CD4-positive, alpha-beta memory T cell (primary cell): ENCODE measurements at places on chromosomes 1 and 21.

GRCh38 chr1:37167479-37167878, 133.2 kb upstream of the GRIK3 start:
- DNase-seq: no peak

GRCh38 chr1:25137106-25137505, 95.2 kb downstream of the SYF2 start:
- no peak for DNase-seq

DNA sequence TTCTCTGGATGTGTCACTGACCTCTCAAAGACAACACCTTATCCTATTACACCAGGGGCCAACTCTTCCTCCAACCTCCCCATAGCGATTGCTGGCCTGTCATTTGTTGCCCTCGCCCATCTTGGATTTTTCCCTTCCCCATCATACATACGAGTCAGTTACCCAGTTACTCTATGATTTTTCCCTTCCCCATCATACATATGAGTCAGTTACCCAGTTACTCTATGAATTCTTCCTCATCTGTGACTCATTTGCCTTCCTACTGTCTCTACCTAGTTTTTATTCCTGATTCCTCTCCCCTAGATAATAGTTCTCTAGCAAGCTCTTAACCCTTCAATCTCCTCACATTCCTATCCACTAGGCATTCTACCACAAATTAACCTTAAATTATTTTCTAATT, 178.8 kb downstream of the NR5A2 start:
- no peak for DNase-seq

- no peak for DNase-seq
These were observed 126.1 kb downstream of the CDC42BPA start for GRCh38 chr1:227192163-227192562.

DNA sequence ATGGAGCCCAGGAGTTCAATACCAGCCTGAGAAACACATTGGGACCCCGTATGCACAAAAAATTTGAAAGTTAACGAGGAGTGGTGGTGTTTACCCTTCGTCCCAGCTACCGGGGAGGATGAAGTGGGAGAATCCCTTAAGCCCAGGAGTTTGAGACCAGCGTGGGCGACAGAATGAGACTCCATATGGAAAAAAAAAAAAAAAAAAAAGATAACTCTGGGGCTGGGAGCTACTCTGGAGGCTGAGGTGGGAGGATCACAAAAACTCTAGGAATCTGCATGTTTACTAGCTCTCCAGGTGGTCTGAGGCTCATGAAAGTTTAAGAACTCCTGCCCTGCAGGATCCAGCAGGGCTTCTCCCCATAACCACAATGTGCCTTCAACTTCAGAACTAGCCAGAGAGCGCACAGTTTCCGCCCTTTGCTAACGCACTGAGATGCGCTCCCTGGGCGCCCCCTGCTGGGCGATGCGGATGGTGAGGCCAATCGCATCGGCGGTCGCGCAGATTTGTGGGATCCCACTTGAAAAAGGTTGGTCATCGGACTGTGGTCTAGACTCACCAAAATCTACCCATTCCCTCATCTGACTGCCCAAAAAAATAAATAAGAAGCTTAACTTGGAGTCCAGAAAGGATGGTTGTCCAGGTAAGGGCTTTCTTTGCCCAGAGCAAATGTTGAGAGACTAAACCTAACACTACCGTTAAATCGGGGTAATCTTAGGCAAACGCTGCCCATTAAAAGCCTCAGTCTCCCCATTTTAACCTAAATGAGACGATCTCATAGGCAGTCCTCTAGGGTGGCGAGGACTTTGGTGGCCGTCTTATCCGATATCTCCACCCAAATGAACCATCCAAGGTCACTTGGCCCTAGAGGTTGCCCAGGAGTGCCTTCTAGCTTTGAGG, 8.8 kb downstream of the ZNF683 start:
- DNase-seq: peak; percentile 80

- DNase-seq: no peak
These were observed 241.5 kb downstream of the FOXD2 start for GRCh38 chr1:47679301-47679791.

DNA sequence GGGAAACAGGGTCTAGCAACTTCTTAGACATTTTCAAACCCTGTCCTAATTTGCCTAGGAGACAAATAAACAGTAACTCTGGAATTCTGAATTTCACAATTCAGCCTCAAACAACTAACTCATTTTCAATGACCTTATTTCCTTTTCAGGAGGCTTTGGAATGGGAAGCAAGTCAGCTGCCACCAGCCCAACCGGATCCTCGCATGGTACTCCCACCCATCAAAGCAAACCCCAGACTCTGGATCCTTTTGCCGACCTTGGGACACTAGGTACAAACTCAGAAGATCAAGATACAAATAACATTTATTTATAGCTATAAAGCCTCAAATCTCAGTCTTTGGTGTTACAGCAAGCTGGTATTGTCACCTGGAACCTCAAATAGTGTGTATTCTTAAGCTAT, 18.9 kb upstream of the LEPR start:
- no peak for DNase-seq

DNA sequence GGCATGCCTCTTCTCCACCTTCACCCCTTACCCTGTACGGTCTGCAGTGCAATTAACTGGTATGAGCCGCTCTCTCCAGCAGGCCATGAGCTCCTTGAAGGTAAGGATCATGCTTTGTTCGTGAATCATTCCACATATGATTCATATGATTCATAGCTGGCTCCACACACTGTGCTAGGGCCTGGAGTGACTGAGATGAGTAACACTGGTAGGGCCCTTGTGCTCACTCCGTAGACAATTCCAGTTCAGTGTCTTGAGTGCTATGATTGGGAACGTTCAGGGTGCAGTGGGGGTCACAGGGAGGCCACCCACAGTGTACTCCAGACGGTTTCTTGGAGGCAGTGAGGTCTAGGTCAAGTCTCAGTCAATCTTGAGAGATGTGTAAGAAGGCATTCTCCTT, 239.8 kb downstream of the LMX1A start:
- DNase-seq: no peak

GRCh38 chr1:155086856-155087535, 8.4 kb downstream of the EFNA3 start:
- no peak for DNase-seq

DNA sequence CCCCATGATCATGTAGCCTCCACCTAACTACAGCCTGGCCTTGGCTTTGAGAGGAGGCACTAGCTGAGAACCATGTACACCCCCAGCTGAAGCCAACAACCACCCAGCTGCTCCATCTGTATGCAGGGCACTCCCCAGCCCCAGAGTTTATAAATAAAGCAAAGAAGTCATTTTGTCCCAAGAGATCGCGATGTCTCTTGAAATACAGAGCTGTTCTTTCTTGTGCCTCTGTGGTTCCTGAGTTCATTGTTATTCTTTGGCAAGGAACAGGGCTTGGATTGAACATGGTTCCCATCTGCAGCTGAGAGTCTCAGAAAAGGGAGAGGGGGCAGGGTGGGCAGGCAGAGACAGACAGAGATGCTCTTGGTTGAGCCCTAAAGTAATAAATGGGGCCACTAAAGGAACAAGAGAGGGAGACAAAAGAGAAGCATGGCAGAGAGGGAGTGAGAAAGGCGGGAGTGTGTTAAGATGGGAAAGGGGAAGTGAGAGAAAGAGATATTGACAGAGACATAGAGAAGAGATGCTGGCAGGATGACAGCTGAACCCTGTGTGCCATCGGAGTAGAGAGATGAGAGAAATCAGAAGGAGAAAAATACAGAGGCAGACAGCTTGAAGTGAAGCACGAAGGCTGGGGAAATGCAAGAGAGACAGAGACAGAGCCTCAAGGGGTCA, 63.3 kb downstream of the TNR start:
- DNase-seq: no peak

- peak; percentile 59 for DNase-seq
These were observed 34.6 kb upstream of the S100A7 start for GRCh38 chr1:153494976-153495535.

DNA sequence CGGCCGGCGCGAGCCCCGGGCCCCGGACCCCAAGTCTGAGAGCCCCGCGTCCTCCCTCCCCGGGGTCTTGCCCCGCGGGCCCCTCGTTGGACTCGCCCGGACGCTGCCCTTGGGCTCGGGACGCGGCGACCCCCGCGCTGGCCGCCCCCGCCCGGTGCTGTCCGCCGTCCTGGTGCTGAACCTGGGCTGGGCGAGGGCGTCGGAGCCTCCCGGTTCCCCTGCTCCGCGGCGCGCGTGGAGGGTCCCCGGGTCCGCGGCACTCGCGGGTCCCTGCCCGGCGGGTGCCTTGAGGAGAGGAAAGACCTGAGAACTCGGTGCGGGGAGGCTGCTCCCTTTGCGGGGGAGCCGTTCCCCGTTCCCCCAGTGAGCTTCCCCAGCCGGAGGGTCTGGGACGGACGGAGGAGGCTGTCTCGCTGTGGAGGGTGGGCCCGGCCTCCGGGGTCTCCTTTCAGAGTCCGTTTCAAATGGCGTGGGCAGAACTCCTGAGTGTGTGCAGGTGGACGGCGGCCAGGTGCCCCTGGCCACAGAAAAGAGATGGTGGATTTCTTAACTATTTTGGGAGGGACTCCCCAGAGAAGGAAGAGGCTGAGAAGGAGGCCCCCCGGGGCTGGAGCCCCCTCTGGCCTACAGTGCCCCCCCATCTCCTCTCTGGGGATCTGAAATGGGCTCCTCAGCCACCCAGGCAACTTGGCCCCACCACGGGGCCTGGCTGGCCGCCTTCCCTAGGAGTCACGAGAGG, 595 bp downstream of the GABRD start:
- peak; percentile 8 for DNase-seq

- DNase-seq: no peak
These were observed 40.9 kb downstream of the VPS26C start for GRCh38 chr21:37226041-37226920.

- no peak for DNase-seq
These were observed 28.3 kb downstream of the CCN1 start for GRCh38 chr1:85608851-85609250.

GRCh38 chr1:10598389-10598702, 123.6 kb downstream of the PEX14 start:
- DNase-seq: no peak

DNA sequence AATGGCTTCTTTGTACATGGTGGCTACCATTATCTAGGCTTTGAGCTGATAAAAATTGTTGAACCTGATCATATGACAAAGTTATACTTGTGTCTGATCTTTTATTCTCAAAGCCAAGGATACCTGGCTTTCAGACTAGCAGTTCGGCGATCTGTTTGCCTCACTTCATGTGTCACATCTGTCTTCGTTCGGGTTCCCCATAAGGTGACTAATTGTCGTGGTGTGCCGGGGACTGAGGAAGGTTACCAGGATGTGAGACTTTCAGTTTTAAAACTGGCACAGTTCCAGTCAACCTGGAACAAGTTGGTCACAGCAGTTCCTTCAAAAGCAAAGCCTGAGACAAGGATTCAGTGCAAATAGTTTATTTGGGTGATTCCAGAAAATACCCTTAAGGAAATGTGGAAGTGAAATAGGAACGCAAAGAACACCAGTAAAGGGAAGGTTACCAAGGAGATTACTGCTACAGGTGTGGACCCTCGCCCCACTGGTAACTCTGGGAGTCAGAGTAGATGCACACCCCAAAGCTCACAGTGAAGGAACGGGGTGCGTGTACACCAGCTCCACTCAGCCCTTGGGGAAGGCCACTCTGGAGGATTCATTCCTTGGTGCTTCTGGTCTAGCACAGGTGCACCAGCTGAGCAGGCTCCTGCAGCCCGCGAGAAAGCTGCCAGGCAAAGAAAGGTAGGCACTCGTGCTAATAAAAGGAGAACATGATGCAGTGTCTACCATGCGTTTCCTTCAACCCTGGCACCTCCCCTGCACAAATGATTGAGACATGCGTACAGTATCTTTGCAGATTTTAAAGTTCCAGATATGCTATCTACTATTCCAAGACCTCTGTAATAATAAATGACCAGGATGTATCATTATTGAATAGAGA, 69.0 kb downstream of the VWA5B1 start:
- DNase-seq: no peak

- DNase-seq: no peak
These were observed 51.6 kb downstream of the PDE4B start for GRCh38 chr1:65844296-65844695.

DNA sequence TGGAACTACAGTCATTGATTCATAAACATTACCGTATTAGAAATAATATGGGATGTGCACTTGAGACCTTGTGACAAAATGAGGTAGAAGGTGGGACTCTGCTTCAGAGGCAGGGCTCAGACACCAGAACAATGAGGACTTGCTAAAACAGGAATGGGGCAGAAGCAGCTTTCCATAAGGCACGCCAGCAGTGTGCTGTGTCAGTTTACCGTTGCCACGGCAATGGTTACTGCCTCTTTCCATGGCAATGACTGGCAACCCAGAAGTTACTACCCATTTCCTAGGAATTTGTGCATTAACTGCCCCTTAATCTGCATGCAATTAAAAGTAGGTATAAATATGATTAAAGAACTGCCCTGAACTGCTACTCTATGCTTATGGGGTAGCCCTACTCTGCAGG, 169.0 kb downstream of the CHRM3 start:
- DNase-seq: no peak

- DNase-seq: no peak
These were observed 13.9 kb upstream of the FGGY start for GRCh38 chr1:59282951-59283350.

DNA sequence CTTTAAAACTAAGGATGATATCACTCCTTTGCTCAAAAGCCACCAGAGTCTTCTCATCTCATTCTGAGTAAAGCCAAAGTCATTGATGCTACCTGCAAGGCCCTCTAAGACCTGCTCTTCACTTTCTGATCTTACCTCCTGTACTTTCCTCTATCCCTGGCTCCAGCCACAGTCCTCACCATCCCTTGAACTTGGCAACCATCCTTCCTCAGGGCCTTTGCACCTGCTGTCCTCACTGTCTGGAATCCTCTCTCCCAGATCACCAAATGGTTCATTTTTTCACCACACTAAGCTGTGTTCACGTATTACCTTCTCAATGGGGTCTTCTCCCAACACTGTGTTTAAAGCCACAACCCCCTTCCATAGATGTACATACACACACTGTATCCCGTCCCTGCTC, 4.3 kb upstream of the PHLDA3 start:
- DNase-seq: no peak

DNA sequence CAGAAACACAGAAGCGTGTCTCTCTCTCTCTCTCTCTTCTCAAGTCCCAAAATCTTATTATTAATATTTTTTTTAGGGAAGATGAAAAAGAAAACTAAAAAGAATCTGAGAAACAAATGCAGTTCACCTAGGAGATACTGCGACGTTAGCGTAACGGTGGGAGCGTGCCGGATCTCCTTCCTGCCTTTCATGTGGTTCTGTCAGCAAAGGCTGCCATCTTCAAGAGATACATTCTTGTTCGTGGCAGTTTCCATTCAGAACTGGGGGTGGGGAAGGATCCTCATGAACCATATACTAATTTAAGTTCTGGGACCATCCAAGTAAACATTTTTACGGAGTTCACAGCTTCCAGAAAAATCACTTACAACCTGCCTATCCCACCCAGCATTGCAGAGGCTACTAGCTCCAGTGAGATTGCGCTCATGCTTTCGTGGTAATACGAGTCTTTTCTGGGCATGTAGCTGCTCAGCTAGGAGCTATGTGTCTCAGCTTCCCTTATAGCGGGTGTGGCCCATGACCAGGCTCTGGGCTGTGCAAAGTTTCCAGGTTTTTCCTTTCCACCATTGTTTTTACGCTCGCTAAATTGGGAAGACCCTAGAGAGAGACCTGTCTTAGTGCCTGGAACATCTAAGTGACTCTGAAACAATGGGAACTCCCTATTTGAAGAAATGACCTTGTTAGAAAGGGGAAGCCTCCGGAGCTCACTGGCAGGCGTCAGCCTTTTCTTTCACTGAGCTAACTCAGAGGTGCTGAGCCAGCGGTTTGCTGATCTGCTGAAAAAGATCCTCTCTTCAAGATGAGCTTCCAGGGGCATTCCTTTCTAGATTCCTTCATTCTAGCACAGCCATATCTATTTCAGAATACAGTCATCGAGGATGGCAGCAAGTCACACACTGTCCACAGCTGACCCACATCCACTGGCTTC, 17.3 kb downstream of the SLAMF1 start:
- DNase-seq: peak; percentile 94

- no peak for DNase-seq
These were observed 10.9 kb downstream of the RNF11 start for GRCh38 chr1:51247022-51247421.
